ENCODE measurements at places on chromosomes 11 and 22.

DNA sequence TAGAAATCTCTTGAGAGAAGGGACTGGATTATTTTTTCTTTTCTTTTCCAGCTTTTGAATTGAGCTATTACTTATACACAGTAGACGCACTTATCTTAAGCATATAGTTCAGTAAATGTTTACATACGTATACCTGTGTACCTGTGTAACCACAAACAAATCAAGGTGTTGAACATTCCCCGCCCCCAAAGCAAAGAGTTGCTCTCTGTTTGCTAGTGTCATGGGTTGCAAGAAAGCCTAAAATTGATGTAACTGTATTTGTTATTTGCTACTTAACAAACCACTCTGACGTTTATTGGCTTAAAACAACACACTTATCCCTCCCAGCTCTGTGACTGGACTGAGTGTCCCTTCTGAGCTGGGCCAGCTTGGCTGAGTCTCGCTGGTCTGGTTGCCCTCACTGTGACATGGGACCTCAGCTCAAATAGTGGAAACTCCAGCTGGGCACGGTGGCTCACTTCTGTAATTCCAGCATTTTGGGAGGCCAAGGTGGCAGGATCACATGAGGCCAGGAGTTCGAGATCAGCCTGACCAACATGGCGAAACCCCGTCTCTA lies 25.4 kb upstream of the CABP2 start:
- no peak for DNase-seq

- DNase-seq, result no peak
Observed at GRCh38 chr11:115324581-115325432, 179.4 kb downstream of the CADM1 start.

DNA sequence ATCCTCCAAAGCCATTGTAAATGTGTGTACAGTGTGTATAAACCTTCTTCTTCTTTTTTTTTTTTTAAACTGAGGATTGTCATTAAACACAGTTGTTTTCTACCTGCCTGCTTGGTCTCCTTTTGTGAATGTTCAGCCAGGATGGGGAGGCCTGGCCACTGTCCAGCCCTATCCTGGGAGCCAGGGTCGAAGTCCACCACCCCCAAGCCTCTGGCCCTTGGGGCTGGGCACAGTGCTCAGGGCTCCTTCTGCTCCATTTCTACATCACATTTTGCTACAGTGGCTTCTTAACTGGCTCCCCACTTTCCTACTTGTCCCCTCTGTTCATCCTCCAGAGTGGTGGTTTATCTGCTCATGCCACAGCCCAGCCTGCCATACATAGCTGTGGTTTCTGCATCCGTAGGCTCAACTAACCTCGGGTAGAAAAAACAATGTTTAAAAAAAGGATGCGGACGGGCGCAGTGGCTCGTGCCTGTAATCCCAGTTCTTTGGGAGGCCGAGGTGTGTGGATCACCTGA lies 2.5 kb upstream of the SMARCB1 start:
- DNase-seq, result no peak

DNA sequence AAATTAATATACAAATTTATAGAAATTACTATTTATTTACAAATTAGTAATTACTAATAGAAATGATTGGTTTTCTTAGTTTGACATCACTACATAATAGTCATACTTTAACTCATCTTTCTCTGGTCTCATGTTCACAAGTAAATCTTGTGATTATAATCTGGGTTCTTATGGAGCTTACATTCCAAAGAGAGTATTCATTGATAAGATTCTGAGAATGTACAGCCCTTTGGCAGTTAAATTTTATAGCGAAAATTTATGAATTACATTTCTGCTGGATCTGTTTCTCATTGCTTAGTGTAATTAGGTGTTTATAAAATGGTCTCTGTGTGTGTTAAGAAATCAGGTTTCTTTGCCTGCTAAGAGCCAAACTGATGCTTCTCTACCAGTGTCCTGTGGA lies 175.2 kb downstream of the TMEM135 start:
- no peak for DNase-seq

DNA sequence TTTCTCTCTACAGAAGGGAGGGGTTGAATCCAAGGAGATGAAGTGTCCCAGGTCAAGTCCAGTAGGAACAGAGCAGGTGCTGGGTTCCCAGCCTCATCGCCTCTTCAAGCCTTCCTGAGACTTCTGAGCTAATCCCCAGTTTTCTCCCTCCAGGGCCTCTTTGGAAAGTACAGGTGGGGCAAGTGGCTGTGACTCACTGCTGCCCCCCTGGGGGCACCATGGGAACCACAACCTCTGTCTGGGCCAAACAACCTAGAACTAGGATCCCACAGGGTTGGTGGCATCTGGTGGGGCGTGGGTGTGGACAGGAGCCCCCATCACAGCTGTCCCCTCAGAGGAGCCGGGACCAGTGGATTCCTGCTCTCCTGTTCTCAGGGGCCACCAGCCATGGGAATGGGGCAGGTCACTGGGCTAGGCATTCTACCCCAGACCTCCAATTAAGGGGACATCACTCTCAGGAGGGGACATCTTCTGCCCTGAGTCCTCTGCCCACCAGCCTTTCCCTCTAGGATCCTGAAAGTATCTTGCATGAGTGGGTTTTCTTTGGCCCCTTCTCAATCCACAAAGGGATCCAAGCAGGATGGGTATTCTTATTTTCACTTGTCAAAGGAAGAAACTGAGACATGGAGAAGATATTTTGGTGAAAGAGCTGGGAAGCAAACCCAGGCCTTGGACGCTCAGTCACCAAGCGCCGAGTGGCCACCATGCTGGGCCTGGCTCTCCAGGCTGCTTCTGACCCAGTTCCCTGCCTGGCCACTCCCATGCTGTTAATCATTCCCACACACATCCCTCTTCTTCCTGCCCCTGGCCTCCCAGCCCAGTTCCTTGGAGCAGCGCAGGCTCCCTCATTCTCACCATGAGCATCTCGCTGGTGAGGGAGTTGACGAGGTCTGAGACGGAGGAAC lies 23.8 kb downstream of the LRRC10B start:
- DNase-seq, result peak; percentile 14

DNA sequence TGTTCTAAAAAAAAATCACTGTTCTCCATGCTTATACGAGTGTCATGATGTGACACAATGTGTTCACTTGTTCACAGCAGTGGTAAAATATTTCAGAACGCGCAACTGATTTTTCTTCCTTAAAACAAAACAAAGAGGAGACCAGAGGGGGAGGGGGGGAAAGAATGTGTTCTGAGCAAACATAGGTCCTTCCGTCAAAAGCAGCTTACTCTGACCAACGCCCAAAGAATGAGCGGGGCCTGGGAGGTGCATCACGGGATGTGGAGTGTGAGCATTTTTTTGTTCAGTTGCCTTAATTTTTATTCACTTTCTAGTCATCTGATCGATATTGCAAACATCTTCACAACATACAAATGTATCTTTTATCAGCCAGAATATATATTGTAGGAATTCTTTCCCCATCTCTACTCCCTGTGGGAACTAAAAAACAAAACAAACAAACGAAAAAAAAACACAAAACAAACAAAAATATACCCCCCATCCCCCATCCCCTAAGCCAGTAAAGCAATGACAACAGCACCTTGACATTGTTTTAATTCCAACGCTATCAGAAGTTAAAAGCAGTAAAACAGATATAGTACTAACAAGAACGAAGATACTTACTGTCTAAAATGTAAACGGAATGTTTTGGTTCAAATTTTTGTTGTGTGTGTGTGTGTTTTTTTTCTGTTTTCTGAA lies 43.3 kb downstream of the BDNF start:
- no peak for DNase-seq

- DNase-seq, result no peak
Observed at GRCh38 chr11:111963931-111964340, 26.8 kb downstream of the DIXDC1 start.

DNA sequence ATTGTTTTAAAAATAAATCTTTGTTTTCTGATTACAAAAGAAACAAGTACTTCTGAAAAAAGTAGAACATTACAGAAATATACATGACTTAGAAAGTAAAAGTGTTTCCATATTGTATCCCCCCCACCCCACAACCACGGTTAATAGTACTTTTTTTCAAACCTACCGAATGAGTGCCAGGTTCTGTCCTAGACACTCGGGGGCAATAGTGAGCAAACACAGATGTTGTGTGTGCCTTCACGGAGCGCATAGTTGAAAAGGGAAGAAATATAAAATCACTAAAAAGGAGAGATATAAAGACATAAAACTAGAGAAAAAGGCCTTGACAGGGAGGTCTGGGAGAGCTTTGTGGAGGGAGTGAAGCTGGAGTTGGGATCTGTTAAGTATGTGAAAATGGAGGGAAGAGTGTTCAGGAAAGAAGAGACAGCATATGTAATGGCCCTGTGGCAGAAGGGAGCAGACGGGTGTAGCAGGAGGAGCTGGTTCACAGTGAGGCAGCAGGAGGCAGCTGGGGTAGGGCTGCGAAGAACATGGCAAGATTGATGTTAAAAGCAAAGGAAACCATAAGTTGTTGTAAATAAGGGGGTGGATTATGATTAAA lies 42.1 kb upstream of the ALX4 start:
- no peak for DNase-seq

GRCh38 chr11:44941259-44942021 lies 9.2 kb downstream of the TP53I11 start:
- no peak for DNase-seq

- DNase-seq, result no peak
Observed at GRCh38 chr11:47005441-47005840, 68.9 kb downstream of the CSTPP1 start.

DNA sequence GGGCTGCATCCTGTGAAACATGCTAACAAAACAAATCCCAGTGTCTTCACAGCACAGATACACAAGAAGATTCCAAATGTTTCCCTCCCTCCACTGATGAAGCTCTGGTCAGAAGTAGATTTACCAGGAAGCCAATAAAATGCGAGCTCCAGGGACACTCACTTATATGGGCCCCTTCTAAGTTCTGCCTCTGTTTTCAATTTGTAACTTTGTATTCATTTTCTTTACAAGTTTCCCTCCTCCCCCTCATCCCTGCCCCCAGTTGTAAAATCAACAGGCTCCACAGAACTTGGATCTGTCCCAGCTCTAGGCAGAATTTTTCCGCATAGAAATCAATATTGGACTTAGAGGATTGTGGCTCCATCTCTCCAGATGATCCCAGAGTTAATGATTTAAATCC lies 48.1 kb upstream of the ME3 start:
- DNase-seq, result no peak

DNA sequence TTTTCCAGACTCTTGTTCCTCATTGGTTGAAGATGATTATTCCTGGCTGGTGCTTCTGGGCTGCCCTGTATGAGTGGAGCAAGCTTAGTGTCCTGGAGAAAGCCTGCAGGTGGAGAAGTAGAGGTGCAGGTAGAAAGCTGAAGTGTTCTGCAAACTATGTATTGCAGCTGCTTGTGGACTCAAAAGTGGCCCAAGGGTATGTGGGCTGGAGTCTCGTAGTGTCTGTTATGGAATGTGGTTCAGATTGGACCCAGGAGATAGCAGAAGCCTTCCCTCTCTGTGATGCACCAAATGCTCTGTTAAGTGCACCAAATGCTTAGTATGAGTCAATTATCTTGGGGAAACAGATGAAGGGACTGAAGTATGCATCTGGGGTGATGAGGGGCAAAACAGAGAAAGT lies 122.8 kb upstream of the CCDC90B start:
- no peak for DNase-seq

DNA sequence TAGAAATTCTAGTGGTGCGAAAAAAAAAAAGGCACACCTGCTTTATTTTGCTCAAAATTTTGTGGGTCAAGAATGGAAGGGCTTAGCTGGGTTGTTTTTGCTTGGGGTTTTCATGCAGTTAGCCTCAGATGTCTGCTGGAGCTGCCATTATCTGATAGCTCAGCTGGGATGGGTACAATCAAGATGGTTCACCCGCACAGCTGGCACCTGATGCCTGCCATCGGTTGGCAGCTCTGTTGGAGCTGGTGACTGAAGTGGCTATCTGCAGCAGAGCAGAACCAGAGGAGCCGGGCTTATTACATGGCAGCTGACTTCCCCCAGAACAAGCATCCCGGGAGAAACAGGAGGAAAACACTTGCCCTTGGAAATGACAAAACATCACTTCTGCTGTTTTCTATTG lies 12.1 kb upstream of the ELFN2 start:
- DNase-seq, result no peak

DNA sequence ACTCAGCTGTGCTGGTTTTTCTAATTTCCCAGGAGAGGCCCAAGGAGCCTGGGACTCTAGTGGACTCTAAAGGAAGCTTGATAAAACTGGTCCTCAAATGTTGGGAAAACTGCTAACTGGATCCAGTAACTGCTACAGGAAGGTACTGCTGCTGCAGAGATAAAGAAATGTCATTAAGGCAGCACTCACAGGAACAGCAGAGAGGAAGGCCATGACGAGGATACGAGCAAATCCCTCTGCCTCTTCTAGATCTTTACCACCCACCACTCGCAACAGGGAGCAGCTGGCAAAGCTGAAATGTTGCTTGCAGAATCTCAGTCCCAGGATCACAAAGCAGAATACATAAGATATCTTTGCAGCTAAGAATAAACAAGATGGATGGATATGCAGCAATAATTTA lies 23.5 kb downstream of the TTC28 start:
- no peak for DNase-seq

- DNase-seq, result no peak
Observed at GRCh38 chr11:126772267-126772666, 228.3 kb downstream of the KIRREL3 start.

GRCh38 chr11:75365711-75366181 lies 14.3 kb upstream of the ARRB1 start:
- DNase-seq, result no peak

GRCh38 chr11:70230840-70231710 lies 28.0 kb downstream of the FADD start:
- no peak for DNase-seq

- no peak for DNase-seq
Observed at GRCh38 chr11:128837627-128838026, 29.5 kb downstream of the KCNJ1 start.

GRCh38 chr11:79309407-79309806 lies 131.4 kb downstream of the TENM4 start:
- DNase-seq, result no peak

DNA sequence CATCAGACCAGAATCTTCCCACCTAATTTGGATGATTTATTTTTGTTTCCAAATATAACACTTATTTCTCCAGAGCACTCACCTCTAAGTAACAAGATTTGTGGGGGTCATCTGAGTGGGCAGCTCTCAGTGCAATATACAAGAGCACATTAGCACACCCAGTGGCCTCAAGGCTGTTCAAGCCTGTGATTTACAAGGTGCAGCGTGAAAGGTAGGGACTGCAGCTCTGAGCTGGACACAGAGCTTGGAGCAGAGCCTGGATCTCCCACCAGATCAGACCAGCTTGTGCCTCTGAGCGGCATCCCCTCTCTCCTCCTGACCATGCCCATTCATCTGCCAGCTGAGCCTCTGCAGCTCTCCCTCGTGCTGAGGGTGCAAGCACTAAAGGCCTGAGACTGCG lies 323.3 kb upstream of the ZC3H12C start:
- DNase-seq, result no peak

GRCh38 chr11:102309621-102310541 lies 7.4 kb upstream of the BIRC3 start:
- no peak for DNase-seq

GRCh38 chr11:109155291-109155690 lies 266.7 kb upstream of the C11orf87 start:
- DNase-seq, result no peak

DNA sequence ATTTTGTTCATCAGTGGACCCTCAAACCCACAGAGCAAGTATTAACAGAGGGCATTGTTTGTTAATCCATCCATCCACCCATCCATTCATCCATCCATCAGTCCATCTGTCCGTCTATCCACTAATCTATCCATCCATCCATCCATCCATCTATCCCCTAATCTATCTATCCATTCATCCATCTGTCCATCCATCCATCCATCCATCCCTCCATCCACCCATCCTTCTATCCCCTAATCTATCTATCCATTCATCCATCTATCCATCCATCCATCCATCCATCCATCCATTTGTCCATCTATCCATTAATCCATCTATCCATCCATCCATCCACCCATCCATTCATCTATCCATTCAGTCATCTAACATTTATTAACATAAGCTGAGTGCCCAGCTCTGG lies 307.3 kb downstream of the MIAT start:
- DNase-seq, result no peak

Data from stimulated activated CD4-positive, alpha-beta T cell treated with anti-CD3 and anti-CD28 coated beads, TNF-alpha, amount 100 ng/mL, for 1 hour (primary cell).